Activated CD8-positive, alpha-beta memory T cell treated with anti-CD3 and anti-CD28 coated beads for 48 hours (primary cell): ENCODE measurements at places on chromosomes 2 and 18.

DNA sequence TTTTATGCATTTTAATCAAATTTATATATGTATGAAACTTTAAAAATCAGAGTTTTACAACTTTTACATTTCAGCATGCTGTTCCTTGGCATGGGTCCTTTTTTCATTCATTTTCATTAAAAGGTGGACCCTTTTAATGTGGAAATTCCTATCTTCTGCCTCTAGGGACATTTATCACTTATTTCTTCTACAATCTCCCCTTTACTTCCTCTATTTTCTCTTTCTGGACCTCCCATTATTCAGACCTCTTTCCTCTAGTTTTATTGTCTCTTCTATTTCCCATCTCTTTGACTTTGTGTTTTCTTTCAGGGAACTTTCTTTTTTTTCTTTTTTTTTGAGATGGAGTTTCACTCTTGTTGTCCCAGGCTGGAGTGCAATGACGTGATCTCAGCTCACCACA, 5.7 kb downstream of the PROC start:
- DNase-seq = no peak

GRCh38 chr2:111117598-111118480, 2.9 kb upstream of the BCL2L11 start:
- DNase-seq = no peak

DNA sequence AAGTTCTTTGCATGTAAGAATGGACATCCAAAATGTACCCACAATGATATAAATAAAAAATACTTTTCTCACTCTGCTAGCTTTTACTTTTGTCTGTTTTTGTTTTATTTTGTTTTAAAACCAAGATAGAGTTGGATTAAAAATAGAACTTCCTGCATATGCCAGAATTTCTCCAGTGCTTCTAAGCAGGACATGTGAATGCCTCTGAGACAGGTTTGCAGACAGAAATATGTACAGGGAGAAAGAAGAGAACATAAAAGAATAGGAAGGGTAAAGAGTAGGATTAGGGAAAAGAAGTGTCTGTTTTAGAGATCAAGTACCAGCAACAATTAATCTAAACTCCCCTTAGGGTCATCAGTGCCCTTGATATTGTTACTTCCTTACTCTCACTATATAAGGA, 114.4 kb downstream of the BMPR2 start:
- DNase-seq = no peak

GRCh38 chr2:136251197-136251884, 133.4 kb upstream of the CXCR4 start:
- no peak for DNase-seq

DNA sequence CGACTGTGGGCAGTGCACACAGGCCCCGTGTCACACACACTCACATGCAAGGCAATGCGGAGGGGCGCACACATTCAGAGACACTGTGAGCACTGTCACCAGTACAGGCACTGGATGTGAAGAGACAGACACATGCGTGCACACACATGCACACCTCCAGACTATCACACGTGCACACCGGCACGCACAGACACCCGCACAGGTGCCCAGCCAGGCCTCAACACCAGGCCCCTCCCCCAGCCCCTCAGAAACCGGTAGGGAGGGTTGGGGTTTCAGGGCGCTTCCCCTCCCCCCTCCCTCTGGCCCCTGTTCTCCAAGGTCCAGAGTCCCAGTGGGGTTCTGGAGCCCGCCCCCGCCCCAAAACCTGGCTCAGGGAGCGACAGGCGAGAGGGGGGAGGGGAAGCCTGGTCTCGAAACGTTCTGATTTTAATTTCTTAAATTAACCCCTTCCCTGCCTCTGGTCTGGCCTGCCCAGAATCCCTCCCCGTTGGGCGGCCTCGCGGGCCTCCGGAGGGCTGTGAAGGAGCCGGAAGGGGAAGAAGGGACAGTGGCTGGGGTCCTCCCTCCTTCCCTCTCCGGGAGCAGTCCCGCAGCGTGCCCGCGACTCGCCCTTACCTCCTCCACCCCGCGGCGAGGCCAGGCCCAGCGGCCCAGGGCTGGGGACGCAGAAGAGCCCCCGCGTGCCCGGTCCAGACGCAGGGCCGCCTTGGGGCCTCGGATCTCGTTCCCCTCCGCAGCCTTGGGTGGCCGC, 558 bp downstream of the FBXO41 start:
- DNase-seq = no peak

DNA sequence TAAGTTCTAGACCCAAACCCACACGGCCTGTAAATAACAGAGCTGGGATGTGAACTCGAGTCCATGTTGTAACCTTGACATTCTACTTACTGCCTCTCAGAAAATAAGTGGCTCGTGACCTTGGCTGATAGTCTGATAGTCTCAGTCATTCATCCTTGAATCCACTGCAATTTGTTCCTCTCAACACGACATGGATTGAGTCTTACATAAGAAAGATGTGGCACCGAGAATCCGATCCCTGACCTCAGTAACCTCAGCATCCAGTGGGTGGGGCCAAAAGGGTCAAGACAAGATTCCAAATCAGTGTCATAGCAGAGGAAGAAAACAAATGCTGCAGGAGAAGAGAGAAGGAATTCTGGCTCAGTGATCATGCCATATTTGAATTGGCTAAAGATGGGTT, 97.6 kb downstream of the MAPRE2 start:
- DNase-seq = no peak

- DNase-seq = no peak
These were observed 8.7 kb downstream of the IMPA2 start for GRCh38 chr18:11989966-11990380.

GRCh38 chr18:8994603-8995002, 107.9 kb upstream of the NDUFV2 start:
- DNase-seq = no peak

DNA sequence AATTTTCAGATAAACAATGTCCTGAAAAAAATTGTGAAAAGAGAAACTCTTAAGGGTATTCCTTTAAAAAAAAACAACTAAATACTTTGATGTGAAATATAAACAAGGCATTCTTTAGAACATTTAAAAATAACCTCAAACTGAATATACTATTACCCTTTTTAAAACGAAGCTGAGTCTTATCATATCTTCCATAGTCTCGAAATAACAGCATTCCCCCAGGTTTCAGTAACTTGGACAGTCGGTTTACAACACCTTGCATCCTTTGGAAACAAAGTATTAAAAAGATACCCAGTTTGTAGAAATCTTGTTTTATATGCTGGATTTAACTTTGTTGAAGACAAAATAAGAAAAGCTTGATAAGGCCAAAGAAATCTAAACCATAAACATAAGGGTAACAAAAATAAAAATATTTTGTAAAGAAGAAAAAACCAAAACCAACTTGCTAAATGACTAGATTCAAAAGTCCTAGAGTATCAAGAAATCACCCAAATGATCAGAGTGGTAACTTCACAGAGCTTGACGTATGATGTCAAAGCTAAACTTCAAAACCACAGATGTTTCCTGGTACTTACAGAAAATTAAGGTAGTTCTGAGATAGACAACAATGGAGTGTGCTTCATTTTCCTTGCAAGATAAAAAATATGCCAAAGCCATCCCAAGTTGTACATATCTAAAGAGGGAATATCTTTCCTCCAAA, 107.8 kb downstream of the METTL8 start:
- DNase-seq = no peak

DNA sequence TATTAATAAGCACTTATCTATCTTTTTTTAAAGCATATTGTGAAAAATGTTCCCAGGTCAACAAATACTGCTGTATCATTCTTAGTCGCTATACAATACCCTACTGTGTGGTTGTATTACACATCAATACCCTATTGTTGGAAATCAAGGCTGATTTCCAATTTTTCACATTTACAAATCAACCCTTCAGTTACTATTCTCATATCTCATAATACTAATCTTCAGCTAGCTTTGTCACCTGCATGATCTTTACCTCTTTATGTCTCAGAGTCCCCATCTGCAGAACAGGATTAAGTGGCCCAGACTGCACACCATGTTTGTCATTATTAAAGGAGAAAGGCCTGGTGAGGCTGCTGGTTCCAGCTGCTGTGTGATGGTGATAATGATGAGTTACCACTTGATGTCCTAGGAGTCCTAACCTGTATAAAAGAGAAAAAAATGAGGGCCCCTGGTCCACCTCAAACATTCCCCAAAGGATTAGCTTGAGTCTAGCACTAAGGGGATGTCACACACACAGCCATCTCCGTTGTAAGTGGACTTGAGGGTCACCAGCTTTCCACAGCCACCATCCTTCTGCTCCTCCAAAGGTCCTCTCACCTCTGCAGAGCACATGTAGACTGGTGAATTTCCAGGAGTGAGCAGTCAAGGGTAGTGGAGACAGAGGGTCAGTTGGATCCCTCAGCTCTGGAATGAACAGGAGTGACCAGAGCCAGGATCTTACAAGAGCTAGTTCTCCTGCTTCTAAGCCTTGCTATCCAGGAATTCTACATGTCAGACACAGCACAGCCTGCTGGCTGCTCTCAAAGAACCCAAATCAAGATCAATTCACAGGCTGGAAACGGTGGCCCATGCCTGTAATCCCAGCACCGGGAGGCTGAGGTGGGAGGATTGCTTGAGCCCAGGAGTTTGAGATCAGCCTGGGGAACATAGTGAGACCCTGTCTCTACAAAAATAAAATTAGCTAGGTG, 36.0 kb upstream of the BIN1 start:
- no peak for DNase-seq

DNA sequence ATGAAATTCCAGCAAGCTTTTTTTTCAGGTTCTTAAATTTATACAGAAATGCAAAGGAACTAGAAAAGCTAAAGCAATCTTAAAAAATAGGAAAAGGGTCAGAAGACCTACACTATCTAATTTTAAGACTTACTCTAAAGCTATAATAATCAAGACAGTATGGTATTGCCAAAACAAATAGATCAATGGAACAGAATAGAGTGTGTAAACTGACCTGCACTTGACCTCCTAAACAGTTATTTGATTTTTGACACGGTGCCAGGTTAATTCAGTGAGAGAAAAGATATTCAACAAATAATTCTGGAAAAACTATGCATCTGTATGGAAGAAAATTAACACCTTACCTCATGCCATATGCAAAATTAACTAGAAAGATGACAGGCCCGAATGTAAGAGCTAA, 73.6 kb downstream of the OLA1 start:
- no peak for DNase-seq

DNA sequence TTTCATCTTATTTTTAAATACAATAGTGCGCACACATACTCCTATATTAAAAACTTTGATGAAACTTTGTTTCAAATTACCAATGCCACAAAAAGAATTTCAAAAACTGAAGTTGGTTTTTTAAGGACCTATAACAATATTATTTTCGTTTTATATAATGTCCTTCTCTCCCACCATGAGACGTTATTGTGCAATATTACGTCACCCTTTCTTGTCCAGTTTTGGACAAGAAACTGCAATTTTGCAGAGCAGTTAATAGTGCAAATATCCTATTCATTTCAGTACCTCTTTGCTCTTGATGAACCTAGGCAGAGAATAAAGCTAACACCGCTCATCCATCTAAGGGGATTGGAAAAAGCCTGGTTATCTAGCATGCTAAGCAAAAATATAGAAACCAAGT, 9.7 kb upstream of the ZNF516 start:
- no peak for DNase-seq

GRCh38 chr2:191222507-191222906, 22.7 kb upstream of the MYO1B start:
- DNase-seq = no peak

- DNase-seq = no peak
These were observed 205.9 kb downstream of the IKZF2 start for GRCh38 chr2:212945526-212945925.

- DNase-seq = no peak
These were observed 46.2 kb downstream of the IWS1 start for GRCh38 chr2:127479866-127480743.

- no peak for DNase-seq
These were observed 82.1 kb downstream of the CDK15 start for GRCh38 chr2:201888426-201888800.

DNA sequence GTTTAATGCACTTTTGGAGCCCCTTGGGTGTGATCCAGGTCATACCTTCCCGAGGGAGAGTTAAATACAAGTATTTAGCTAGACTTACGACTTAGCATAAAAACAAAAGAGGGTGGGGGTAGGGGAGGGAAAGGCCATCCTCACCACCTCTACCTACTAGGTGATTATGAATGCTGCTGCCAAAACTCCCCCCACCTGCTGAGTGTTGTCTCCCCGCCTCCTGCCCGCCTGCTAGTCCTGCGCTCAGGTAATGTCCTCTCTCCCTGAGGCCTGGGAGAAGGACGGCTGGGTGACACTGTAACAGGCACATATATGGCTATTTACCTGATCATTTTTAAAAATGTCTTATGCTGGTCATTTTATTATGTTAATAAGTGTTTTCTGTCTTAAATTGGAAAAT, 3.0 kb upstream of the NCKAP5 start:
- DNase-seq = no peak

DNA sequence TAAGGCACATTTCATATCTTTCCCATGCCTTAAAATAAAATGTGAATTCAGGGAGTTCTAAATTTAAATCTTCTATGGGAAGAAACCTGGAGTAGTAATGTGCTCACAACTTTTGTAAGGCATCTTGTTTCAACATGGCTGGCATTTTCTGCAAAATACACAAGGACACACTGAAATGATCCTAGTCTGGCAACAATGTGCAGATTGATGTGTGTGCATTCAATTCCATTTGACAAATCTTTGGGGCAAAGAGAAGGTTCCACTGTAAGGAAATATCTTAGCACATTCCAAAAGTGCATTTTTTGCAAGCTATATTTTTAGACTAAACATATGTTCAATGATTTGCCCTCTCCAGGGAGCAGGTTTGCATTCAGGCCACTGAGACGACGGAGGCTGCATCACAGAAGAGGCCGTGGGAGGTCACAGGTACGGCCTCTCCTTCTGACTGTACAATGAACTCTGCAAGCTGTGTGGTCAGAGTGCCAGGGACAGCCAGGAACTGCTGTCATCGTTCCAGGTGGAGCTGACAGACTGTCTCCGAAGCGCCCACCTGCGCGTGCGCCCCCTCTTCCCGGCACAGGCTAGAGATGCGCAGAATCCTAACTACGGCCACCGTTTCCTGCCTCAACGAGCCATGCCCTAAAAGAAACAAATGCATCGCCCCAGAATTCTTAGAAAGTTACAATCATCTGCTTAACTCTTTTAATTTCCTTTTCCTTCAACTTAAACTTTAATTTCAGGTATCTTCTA, 149.2 kb upstream of the POU3F3 start:
- no peak for DNase-seq

- DNase-seq = no peak
These were observed 47.2 kb downstream of the PRKRA start for GRCh38 chr2:178403671-178404306.

DNA sequence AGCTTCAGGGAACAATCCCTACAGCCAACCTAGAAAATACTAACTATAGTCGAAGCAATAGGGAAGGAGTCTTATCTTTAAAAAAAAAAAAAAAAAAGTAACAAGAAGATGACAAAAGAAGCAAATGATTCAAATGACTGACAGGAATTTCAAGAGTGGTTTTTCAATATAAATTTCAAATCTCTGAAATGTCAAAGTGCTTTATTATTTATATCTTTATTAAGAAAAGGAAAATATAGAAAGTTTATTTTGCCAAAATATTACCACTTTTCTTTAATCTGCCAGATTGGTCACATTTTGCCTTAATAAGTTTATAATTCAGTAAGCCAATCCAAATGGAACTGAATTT, 63.5 kb upstream of the HNRNPA3 start:
- no peak for DNase-seq

- no peak for DNase-seq
These were observed 665.3 kb downstream of the STK39 start for GRCh38 chr2:167581961-167582574.

- DNase-seq = no peak
These were observed 18.2 kb downstream of the CYBRD1 start for GRCh38 chr2:171540437-171540836.

- DNase-seq = no peak
These were observed 6.2 kb upstream of the ARMC9 start for GRCh38 chr2:231191896-231192872.

GRCh38 chr2:41990688-41991087, 57.1 kb upstream of the PKDCC start:
- DNase-seq = no peak
